ENCODE measurements at places on chromosomes 5 and 9. TPM values are rescaled to one million over a fixed set of nuclear protein-coding genes. Genes with fewer than 3 reads are reported as not detected.
A peak's percentile ranks its signal among the peaks of the same experiment; 100 is the strongest.

DNA sequence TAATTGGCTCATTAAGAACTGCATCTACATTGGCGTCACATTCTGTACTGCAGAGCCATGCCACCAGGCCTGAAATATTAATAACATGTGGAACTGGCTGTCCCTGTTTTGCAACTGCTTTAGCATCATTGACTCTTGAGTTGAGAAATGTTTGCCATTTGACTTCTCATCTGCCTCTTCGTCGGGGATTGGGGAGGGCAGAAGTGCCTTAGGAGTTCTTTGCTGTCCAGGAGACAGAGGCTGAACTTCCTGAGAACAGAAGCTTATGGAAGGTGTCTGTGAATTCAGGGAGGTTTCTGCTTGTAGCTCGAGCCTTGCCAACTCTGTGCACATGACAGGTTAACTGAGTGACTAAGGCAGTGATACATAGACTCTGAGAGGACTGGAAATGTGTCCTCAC is 265.0 kb downstream of the KIF4B start:
- no peaks in the 10 kb centered on the region for H3K4me1 ChIP-seq
- H3K36me3 ChIP-seq: no peaks in the 10 kb centered on the region
- peaks cover 42% of the 10 kb centered on the region for H3K27me3 ChIP-seq

GRCh38 chr5:38709678-38710306 is 136.0 kb upstream of the OSMR start:
- DNase-seq: no peak
- no peaks in the 10 kb centered on the region for H3K36me3 ChIP-seq
- H3K27me3 ChIP-seq: peaks cover 73% of the 10 kb centered on the region
- H3K4me1 ChIP-seq: no peaks in the 10 kb centered on the region
- H3K27ac ChIP-seq: no peak overlapping the region
- H3K4me3 ChIP-seq: no peak overlapping the region

DNA sequence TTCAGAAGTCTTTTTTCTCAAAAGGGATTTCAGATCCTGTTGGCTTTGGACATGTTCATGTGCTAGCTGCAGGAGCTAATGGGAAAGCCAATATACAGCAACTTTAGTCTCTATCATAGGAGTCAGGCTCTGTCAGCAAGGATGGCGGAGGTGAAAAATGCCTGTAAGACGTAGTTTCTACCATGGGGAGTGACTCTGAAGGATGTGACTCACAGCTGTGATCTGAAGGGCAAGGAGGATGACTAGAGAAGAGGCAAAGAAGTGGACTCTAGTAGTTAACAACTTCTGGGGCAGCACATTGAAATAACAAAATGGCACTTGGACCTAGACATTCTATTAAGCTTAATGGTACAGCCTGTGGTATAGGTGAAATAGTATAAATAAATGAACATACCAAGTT is 3.1 kb upstream of the NDUFS4 start:
- peaks cover 18% of the 10 kb centered on the region for H3K36me3 ChIP-seq
- peaks cover 20% of the 10 kb centered on the region for H3K4me1 ChIP-seq

DNA sequence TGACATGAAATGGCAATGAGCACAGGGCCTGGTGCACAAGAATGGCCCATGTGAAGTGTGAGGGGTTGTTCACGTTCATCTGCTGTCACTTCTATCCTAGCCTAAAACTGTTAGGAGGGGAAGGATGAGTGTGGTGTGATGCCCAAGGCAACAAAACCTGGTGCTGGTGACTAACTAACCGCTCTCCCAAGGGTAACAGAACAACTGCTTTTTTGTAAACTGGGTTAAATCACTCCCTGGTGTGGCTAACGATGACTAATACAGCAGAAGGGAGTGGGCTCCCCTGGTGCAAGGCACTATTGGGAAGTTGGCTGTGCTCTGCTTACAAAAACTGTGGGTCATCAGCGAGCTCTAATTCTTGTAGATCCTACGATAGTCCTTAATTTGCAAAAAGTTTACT is 103.2 kb upstream of the VCAN start:
- no peaks in the 10 kb centered on the region for H3K27me3 ChIP-seq
- H3K27ac ChIP-seq: no peak overlapping the region
- no peak for DNase-seq
- H3K36me3 ChIP-seq: no peaks in the 10 kb centered on the region

The STOML2 gene
- total RNA-seq: 103 TPM

DNA sequence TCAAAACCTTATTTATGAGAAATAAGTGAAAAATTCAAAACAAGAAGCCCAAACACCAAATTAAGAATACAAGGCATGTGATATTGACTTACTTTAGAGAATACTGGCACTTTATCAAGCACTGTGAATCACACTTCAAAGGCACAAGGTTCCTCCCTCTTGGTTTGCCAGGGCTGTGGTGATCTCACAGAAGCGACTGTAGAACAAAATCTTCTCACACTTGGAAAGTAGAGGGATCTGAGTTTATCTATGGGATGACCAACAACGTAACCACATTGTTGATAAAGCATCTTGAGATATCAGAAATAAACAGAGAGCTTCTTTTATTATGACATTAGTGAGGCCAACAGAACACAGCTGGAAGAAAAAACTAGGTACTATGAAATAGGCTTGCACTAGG is 295.9 kb downstream of the NFIB start:
- H3K4me1 ChIP-seq: no peaks in the 10 kb centered on the region
- no peak overlapping the region for H3K4me3 ChIP-seq
- no peaks in the 10 kb centered on the region for H3K27me3 ChIP-seq
- H3K27ac ChIP-seq: no peak overlapping the region
- no peaks in the 10 kb centered on the region for H3K36me3 ChIP-seq

The CARTPT gene
- not detected for total RNA-seq

DNA sequence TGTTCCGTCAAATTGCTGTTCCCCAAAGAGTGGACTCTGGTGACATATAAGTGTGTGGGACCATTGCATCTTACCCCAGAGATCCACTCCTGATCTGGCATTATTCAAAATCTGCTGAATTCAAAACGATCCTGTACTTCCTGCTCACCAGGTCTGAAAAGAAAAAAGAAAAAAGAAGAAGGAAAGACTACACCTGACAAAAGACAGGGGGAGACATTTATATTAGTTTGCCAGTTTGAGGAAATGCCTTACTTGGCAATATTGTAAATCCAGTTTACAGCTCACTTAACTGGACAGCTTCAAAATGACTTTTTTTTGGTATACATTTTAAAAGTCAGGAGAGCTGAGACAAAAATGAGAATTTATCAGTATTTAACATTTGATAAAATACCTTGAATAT is 15.0 kb upstream of the GRHPR start:
- no peak overlapping the region for H3K4me3 ChIP-seq
- H3K27ac ChIP-seq: no peak overlapping the region
- H3K27me3 ChIP-seq: no peaks in the 10 kb centered on the region
- DNase-seq: no peak
- H3K36me3 ChIP-seq: no peaks in the 10 kb centered on the region

- DNase-seq: no peak
- H3K4me1 ChIP-seq: peaks cover 29% of the 10 kb centered on the region
- H3K27me3 ChIP-seq: no peaks in the 10 kb centered on the region
- no peak overlapping the region for H3K4me3 ChIP-seq
- peak overlapping the region; percentile 9 for H3K27ac ChIP-seq
These were observed 132.7 kb upstream of the POU5F2 start for GRCh38 chr5:93874080-93874479.

The HRCT1 gene
- 0.69 TPM for total RNA-seq

DNA sequence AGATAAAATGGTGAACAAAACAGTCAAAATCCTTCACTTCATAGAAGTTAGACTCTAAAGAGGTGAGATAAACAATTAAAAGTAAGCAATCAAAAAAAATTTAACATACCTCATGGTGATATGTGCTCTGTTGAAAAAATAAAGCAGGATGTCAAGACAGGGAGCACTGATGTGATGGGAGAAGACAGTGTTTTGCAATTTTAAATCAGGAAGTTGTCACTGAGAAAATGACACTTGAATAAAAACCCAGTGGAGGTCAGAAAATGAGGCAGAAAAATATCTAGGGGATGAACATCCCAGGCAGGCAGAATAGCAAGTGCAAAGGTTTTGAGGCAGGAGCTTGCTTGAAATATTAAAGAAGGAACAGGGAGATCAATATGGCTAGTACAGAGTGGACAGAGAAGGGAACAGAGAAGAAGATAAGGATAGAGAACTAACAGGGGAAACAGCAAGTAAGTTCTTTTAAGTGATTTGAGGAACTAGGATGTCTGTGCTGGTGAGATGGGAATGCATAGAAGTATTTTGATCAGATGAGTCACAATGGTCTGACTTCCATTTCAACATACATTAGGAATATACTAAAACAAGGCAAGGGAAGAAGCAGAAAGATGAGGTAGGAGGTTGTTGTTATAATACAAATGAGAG is 130.4 kb downstream of the CHSY3 start:
- H3K27me3 ChIP-seq: no peaks in the 10 kb centered on the region
- no peaks in the 10 kb centered on the region for H3K4me1 ChIP-seq
- H3K27ac ChIP-seq: no peak overlapping the region
- no peak for DNase-seq
- H3K4me3 ChIP-seq: no peak overlapping the region

The CAPSL gene
- not detected for total RNA-seq

DNA sequence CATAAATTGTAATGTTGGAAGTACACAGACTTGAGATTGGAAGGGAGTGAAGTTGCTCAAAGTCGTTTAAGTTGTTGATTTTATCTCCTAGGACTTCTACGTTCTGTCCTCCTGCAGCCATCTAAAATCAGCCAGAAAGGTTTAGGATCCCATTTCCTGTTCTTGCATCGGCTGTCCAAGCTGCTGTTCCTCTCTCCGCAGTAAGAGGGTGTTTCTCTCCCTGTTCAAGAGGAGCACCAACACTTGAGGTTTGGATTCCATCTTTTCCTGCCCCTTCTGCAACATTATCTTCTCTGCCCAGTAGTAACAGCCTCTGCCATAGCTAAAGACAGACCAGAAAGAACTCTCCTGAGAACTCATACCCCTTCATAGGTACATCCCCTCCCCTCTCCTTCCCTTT is 373.4 kb downstream of the GADD45G start:
- DNase-seq: no peak
- H3K4me1 ChIP-seq: no peaks in the 10 kb centered on the region
- peaks cover 73% of the 10 kb centered on the region for H3K27me3 ChIP-seq

GRCh38 chr9:82555431-82556051 is 507.4 kb downstream of the RASEF start:
- no peak overlapping the region for H3K27ac ChIP-seq
- H3K4me1 ChIP-seq: no peaks in the 10 kb centered on the region
- no peak overlapping the region for H3K4me3 ChIP-seq

DNA sequence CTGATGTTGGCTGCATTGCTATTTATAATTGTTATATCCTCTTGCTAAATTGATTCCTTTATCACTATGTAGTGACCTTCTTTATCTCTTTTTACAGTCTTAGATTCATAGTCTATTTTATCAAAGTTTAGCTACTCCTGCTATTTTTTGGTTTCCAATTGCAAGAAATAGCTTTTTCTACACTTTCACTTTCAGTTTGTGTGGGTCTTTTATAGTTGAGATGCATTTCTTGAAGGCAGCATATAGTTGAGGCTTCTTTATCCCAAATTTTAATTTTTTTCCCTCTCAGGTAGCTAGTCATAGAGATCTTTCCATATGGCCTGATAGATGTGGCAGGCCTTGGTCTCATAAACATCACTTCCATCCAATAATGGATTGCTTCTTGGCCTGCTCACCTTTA is 228.5 kb downstream of the COMMD10 start:
- no peak for DNase-seq
- no peaks in the 10 kb centered on the region for H3K36me3 ChIP-seq
- H3K4me1 ChIP-seq: peaks cover 8% of the 10 kb centered on the region
- no peak overlapping the region for H3K27ac ChIP-seq

GRCh38 chr5:87079219-87079618 is 188.5 kb upstream of the RASA1 start:
- peak overlapping the region; percentile 28 for H3K27ac ChIP-seq
- no peaks in the 10 kb centered on the region for H3K27me3 ChIP-seq
- peaks cover 17% of the 10 kb centered on the region for H3K36me3 ChIP-seq
- H3K4me1 ChIP-seq: peaks cover 50% of the 10 kb centered on the region
- no peak for DNase-seq

DNA sequence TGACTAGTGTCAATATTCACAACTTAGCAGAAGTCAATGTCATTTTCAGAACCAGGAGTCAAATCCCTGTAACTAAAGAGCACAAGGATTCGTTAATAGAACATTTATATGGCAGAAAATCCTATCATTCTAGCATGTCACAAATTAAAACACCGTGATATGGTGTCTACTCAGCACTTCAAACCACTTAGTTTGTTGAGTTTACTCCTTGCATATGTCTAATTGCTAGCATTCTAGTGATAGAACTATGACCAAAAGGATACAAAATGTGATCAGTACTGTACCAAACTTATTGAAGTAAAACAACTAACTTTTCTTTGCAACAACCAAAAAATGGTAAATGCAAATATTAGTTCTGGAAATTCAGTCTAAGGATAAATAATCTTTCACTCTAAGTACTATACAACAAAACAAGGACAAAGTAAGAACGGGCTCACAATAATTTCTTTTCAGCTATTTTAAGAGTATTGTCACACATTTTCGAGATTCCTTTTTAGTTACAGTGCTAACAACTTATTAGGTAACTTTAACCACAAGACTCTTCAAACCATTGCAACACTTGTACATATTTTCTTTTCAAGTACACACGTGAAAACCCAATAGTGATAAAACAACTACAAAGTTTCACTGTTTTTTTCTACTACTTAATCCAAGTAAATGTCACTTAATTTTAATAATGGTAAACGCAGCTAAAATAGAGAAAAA is 845.2 kb upstream of the CDH10 start:
- H3K4me1 ChIP-seq: no peaks in the 10 kb centered on the region
- no peak overlapping the region for H3K27ac ChIP-seq
- no peak for DNase-seq
- no peaks in the 10 kb centered on the region for H3K36me3 ChIP-seq
- H3K27me3 ChIP-seq: no peaks in the 10 kb centered on the region
- no peak overlapping the region for H3K4me3 ChIP-seq

The MCIDAS gene
- total RNA-seq: 4.4 TPM

DNA sequence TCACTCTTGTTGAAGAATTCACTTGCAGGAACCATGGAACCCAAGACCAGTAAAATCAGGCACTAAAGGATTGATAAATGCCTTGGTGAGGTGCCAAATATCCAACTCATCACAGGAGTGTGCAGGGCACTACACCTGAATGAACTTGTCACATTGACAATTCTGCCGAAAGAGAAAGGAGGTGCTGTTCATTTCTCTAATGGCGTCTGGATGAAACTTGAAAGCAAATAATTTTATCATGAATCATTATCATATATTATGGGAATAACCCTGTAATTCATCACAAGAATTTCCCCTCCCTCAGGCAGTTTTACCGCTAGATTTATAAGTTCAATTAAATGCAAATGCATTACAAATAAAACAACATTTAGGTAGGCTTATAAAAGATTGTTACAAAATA is 360.0 kb downstream of the GLIS3 start:
- H3K4me1 ChIP-seq: peaks cover 9% of the 10 kb centered on the region
- peaks cover 8% of the 10 kb centered on the region for H3K36me3 ChIP-seq
- no peak overlapping the region for H3K27ac ChIP-seq
- no peaks in the 10 kb centered on the region for H3K27me3 ChIP-seq
- no peak overlapping the region for H3K4me3 ChIP-seq

The ZNF300 gene
- total RNA-seq: 9.1 TPM

The KIF4B gene
- not detected for total RNA-seq

GRCh38 chr5:40780199-40780598 is 18.0 kb downstream of the PRKAA1 start:
- H3K27me3 ChIP-seq: no peaks in the 10 kb centered on the region
- no peak overlapping the region for H3K27ac ChIP-seq
- H3K4me3 ChIP-seq: no peak overlapping the region
- H3K36me3 ChIP-seq: peaks cover 31% of the 10 kb centered on the region
- H3K4me1 ChIP-seq: peaks cover 53% of the 10 kb centered on the region
